ENCODE measurements at places on chromosomes 13 and 19.

- DNase-seq = no peak
These were observed 143.3 kb downstream of the DCLK1 start for GRCh38 chr13:35987572-35988513.

DNA sequence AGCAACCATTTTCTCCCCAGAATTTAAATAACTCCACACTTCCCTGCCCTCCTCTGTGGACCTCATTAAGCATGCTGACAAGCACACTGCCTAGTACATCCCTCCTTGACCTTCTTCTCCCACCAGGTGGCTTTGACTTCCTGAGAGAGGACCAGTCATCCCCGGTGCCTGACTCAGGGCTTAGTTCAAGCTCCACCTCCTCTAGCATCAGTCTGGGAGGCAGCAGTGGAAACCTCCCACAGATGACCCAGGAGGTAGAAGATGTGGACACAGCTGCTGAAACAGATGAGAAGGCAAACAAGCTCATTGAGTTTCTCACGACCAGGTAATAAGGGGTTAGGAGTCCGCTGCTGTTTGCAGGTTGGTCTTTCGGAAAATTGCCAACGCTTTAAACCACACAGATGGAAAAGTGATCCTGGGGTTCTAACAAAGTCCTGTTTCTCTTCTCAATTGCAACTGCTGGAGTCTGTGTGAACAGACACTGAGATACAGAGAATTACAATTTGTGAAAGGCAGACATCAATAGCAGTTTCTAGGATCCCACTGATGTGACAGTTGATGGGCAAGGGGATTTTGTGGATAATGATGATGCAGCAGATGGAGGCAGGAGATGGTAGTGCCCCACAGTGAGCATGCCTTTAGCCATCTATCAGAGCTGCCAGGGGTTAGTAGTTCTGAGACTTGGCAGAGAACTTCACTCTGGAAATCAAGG, 86.7 kb downstream of the ZAR1L start:
- DNase-seq = no peak

DNA sequence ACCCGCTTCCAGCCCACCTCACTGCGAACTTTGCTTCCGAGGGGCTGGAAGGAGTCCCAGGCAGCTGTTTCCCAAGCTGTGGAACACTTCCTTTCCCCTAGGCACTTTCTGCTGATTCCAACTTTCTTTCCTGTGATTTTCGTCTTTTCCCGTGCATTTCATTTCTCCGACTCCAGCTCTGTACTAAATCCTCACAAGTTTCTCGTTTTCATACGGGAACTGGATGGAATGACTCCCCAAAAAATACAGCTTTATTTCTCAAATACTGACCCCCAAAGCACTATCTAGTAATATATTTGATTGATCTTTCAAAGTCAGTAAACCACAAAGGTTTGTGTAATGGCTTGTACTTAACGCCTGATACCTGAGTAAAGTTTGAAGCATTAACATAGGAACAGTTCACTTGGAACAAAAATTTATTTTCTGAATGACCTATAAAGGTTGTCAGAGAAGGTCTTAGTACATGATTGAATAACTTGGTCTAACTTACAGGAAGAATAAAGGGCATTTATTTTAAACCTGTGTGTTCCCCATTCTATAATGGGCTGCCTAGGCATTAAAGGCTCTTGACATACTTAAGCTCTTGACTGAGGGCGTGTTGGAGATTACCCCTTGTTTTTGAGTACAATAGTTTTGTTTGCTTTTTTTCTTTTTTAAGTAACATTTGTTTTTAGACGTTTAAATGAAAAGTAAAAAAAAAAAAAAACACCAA, 1.3 kb upstream of the PCDH9 start:
- DNase-seq = no peak

- DNase-seq = no peak
These were observed 899.3 kb downstream of the UQCRFS1 start for GRCh38 chr19:28313633-28314032.

GRCh38 chr19:45276284-45276687, 25.2 kb downstream of the MARK4 start:
- DNase-seq = no peak

DNA sequence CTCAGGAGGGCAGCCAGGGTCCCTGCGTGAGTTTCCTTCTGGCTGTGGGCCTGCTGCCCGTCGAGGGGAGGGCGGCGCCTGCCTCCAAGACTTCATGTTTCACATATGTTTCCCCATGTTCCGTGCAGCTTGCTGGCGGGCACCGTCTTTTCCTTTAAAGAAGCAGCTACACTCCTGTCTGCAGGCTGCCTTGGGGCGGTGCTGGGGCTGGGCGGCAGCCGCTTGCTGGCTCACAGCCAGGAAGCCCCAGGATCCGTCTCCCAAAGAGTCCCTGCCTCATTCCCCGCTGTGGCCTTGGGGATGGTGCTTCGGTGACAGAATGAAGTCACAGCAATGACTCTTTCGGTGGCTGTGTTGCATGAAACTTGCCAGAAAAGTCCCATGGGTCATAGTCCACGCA, 24.9 kb downstream of the PIAS4 start:
- DNase-seq = no peak

- DNase-seq = no peak
These were observed 29.8 kb downstream of the DNM2 start for GRCh38 chr19:10747674-10748073.

- DNase-seq = no peak
These were observed 297.8 kb downstream of the SHISA2 start for GRCh38 chr13:25753976-25754375.

DNA sequence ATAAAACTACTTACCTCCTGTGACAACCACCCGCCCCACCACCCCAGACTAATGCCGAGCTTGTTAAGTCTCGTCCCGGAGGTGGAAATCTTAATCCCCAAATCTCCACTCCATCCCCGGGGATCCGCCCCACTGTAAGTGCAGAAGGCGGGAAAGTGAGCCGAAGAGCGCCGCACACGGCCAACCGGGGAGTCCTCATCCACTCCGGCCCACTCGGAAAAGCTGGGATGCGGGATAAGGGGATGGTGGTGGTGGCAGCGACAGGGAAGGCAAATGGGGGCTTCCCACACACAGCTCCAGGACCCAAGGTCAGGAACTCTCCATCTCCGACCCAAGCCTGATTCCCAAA, 621 bp downstream of the FBL start:
- DNase-seq = no peak

- DNase-seq = no peak
These were observed 41.3 kb upstream of the NPAS1 start for GRCh38 chr19:46978171-46978869.

GRCh38 chr19:53057904-53058580, 13.5 kb downstream of the ERVV-2 start:
- DNase-seq = no peak

- no peak for DNase-seq
These were observed 6.5 kb downstream of the PLPPR3 start for GRCh38 chr19:815079-815774.

DNA sequence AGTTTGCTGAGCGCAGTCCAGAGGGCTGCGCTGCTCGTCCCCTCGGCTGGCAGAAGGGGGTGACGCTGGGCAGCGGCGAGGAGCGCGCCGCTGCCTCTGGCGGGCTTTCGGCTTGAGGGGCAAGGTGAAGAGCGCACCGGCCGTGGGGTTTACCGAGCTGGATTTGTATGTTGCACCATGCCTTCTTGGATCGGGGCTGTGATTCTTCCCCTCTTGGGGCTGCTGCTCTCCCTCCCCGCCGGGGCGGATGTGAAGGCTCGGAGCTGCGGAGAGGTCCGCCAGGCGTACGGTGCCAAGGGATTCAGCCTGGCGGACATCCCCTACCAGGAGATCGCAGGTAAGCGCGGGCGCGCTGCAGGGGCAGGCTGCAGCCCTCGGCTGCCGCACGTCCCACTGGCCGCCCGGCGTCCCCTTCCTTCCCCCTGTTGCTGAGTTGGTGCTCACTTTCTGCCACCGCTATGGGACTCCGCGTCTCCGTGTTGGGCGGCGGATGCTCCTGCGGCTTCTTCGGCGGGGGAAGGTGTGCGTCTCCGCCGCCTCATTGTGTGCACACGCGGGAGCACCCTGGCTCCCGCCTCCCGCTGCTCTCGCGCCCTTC, 772 bp downstream of the GPC6 start:
- no peak for DNase-seq

DNA sequence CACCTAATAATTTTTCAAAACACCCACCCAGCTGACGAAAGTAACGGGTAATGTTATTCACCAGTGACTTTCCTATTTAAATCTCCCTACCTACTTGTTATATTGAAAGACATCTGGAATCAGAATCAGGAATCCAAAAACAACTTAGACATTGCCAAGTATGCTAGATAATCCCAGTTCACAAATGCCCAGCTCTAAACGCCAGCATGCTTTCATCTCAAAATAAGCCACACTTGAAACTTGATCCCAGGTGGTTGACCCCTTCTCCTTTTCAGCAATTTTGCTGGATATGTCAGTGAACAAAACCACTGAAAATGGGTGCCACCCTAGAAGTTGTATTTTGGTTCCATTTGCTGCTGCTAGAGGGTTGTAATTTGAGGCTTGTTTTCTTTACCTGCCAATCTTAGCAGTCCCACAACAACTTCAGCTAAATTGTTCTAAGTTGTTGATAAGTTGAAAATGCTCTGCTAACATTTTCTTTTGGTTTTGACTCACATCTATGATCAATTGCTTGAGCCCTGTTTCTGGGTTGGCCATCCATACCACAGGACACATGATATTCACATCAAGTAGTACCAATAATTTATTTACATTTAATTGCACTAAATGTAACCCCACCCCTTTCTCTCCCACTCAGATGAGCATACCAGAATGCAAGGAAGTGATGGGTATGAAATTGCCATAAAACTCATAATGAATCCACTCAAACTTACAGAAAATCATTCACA, 66.4 kb downstream of the DCT start:
- DNase-seq = no peak

DNA sequence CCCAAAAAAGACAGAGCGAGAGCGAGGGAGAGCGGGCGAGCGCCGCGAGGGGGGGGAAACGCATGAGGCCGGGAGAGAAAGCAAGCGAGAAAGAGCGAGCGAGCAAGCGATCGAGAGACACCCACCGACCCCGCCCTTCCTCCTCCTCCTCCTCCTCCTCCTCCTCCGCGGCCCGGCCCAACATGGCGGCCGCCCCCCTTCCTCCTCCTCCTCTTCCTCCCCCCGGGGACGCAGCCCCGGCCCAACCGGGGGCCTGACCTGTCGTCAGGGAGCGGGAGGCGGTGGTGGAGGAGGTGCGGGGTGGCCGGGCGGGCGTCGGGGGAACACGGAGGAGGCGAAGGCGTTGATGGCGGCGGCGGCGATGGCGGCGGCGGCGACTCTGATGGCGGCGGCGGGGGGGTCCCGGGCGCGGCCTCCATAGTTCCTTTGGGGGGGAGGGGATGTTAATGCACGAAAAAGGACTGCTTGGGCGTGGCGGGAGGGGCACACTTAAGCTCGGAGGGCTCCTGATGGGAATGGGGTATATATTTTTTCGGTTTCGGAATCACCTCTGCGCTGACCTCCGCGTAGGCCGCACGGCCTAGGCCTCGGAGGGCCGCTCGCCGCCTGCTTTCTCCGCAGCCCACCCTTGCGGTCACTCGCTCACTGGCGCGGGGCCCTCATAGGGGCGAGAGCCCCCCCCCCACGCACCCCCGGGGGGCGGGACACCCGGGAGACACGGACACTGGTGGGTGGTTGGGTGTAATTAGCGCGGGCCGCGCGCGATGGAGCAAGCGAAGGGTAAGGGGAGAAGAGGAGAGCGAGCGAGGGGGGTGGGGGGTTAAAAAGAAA, 1.2 kb downstream of the ZC3H4 start:
- peak; percentile 88 for DNase-seq

DNA sequence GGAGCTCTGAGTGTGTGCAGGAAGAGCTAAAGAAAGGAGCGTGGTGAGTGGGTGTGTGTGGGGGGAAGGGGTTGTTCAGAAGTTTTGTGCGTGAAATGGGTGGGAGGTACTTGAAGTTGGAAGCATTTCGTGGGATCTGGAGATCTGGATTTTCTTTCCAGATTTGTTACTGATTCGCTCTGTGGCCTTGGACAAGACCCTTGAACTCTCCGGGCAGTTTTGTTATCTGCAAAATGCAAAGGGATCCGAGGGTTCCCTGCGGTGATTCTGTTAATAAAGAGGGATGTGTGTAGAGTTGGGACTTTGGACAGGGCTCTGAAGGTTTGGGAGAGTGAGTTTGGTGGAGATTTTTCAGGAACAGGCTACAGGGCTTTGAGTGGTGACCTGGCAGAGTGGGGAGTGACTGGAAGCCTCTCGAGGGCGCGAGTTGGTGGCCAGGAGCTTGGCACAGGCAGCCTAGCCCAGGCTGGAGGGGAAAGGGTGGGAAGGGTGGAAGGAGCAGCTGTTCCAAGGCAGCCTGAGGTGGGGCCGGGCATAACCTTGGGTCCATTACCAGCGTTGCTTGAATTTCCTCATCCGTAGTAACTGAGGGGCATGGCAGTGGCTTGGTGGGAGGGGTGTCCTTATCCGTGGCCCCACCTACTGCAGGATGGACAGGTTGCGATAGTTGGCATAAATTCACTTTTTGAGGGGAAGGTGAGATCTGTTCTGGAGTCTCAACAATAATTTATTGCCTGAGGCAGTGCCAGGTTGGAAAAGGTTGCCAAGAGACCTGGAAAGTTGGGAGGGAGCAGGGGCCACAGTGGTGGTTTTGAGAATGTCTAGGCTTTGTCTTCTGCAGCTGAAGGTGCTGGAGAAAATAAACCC, 2.1 kb downstream of the ACTN4 start:
- no peak for DNase-seq

GRCh38 chr13:48236528-48237353, 3.7 kb downstream of the ITM2B start:
- no peak for DNase-seq

DNA sequence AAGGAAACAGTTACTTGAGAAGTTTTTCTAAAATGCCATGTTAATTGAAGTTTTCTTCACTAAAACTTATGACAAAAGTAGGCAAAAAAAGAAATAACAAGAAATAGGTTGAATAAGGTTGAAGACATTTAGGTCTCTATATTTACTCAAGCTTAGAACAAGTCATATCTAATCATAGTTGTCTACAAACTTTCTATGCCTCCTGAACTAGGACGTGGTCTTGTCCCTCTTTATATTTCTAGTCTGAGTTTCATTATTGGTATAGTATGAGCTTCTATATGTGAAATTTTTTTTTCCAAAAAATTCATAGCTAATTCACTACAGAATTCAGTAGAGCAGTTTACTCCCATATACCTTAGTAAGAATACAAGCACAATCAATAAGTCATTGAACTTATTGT, 836.4 kb downstream of the SLITRK6 start:
- DNase-seq = no peak

GRCh38 chr19:2043251-2043641, 7.8 kb downstream of the MKNK2 start:
- no peak for DNase-seq

DNA sequence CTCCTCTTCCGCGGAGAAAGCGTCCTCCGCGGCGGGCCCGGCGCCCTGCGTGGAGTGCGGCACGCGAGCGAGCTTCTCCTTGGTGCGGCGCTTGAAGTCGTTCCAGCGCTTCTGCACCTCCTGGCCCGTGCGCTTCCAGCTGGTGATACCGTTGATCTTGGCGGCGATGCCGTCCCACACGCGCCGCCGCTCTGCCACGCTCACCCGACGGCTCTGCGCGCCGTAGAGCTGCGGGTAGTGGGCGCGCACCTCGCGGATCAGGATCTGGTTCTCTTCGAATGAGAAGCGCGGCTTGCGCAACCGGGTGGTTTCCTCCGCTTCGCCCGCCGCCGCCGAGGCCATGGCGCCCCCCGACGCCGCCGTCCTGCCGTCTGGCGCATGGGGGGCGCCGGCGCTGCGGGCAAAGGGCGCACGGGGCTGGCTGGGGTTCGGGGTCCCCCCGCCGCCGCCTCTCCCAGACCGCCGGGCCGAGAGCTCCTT, 941 bp downstream of the MYPOP start:
- no peak for DNase-seq
